ENCODE measurements at places on chromosomes 7 and 10.

GRCh38 chr10:128744811-128745305 is 618.6 kb upstream of the MKI67 start:
- no peak for DNase-seq
- H3K27me3 ChIP-seq, result no peaks in the 10 kb centered on the region
- no peaks in the 10 kb centered on the region for H3K36me3 ChIP-seq
- H3K4me3 ChIP-seq, result no peak overlapping the region
- no peak overlapping the region for H3K27ac ChIP-seq

- H3K36me3 ChIP-seq, result no peaks in the 10 kb centered on the region
- peak overlapping the region; percentile 29 for H3K4me3 ChIP-seq
- no peak for DNase-seq
Measured at GRCh38 chr10:53025172-53025711, 252.7 kb upstream of the MBL2 start.

DNA sequence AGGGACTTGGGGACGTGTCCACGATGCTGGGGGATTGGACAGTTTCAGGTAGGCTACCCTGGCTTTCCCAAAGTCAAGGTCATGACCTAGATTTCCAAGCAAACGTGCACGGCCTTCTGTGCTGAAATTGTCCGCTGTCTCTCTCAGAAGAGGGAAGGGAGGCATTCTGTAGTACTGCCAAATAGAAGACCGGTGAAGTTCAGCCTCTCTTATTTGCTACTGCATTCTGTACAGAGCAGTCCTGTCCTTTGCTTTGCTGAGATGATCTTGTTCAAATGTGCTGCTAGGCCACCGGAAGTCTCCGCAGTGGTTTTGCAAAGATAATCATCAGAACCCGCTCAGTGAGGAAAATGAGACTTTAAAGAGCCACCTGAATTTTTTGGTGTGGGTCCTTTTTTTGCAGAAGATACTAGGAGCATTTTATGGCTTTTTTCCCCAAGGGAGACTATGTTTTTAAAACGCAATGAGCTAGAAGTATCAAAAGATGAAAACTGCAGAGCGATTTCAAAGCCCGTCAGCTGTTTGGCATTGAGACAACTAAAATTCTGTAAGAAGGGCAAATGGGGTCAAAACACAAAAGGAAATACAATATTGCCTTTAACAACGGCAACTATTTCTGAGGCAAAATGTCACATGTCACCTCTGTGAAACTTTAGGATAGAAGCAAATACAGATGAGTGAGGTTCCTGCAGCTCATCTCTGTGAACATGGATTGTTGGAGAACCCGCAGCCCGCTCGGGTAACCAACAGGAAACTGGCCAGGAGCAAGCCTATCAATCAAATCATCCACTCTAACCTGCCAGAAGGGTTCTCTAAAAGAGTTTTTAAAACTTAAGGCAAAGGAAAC is 1.3 kb upstream of the NMT2 start:
- H3K4me1 ChIP-seq, result peaks cover 28% of the 10 kb centered on the region
- H3K27ac ChIP-seq, result peak overlapping the region; percentile 70
- no peaks in the 10 kb centered on the region for H3K27me3 ChIP-seq
- DNase-seq, result no peak
- H3K36me3 ChIP-seq, result no peaks in the 10 kb centered on the region
- no peak overlapping the region for H3K4me3 ChIP-seq

GRCh38 chr10:65751218-65751617 is 1174.6 kb upstream of the LRRTM3 start:
- H3K27me3 ChIP-seq, result no peaks in the 10 kb centered on the region
- no peak for DNase-seq
- H3K36me3 ChIP-seq, result no peaks in the 10 kb centered on the region
- H3K4me3 ChIP-seq, result no peak overlapping the region
- no peaks in the 10 kb centered on the region for H3K4me1 ChIP-seq
- H3K27ac ChIP-seq, result no peak overlapping the region

Data from pancreas (tissue), 10 donors.